ENCODE measurements at places on chromosomes 3 and 15.

GRCh38 chr3:100269410-100270214 is 8.8 kb downstream of the TBC1D23 start:
- DNase-seq: no peak

DNA sequence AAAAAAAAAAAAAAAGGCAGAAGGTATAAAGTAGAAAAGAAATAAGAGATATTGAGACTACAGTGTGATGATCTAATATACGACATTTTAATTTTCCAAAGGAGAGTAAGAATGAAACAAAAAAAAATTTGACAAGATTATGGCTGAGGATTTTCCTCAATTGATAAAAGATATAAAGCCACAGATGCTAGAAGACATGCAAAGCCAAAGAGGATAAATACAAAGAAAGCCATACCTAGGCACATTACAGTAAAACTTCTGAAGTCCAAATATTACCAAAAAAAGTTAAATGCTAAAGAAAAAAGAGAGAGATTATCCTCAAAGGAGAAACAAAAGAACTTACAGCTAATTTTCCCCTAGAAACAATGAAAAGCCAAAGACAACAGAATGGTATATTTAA is 20.3 kb upstream of the SUSD5 start:
- no peak for DNase-seq

DNA sequence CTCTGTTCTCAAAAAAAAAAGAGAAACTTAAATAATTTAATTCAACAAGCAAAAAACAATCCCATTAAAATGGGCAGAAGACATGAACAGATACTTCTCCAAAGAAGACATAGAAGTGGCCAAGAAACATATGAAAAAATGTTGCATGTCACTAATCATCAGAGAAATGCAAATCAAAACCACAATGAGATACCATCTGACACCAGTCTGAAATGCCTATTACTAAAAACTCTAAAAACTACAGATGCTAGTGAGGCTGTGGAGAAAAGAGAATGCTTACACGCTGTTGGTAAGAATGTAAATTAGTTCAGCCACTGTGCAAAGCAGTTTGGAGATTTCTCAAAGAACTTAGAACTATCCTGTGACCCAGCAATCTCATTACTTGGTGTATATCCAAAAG is 382.9 kb downstream of the OTOL1 start:
- no peak for DNase-seq

DNA sequence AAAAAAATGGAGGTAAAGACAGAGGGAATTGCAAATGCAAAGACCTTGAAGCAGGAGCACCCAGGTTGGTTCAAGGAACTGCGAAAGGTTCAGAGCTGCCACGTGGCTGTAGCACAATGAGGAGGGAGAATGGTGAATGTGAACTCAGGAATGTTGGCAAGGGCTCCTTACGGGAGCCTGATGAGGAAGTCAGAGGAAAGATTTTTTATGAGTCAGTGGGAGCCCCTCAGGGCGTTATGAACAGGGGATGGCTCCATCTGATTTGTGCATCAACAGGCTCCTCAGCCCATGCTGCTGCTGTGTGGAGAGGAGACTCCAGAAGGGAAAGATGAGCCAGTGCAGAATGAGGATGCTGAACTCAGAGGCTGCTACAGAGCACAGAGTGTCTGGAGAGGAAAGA is 194.4 kb downstream of the ARRDC4 start:
- no peak for DNase-seq

- DNase-seq: no peak
These were observed 98.7 kb upstream of the STRIT1 start for GRCh38 chr3:155392138-155392537.

GRCh38 chr15:33903661-33904060 is 64.6 kb upstream of the CHRM5 start:
- DNase-seq: no peak

GRCh38 chr3:13484851-13485590 is 4.9 kb downstream of the HDAC11 start:
- DNase-seq: no peak

GRCh38 chr3:168001244-168001643 is 94.5 kb downstream of the GOLIM4 start:
- DNase-seq: no peak

DNA sequence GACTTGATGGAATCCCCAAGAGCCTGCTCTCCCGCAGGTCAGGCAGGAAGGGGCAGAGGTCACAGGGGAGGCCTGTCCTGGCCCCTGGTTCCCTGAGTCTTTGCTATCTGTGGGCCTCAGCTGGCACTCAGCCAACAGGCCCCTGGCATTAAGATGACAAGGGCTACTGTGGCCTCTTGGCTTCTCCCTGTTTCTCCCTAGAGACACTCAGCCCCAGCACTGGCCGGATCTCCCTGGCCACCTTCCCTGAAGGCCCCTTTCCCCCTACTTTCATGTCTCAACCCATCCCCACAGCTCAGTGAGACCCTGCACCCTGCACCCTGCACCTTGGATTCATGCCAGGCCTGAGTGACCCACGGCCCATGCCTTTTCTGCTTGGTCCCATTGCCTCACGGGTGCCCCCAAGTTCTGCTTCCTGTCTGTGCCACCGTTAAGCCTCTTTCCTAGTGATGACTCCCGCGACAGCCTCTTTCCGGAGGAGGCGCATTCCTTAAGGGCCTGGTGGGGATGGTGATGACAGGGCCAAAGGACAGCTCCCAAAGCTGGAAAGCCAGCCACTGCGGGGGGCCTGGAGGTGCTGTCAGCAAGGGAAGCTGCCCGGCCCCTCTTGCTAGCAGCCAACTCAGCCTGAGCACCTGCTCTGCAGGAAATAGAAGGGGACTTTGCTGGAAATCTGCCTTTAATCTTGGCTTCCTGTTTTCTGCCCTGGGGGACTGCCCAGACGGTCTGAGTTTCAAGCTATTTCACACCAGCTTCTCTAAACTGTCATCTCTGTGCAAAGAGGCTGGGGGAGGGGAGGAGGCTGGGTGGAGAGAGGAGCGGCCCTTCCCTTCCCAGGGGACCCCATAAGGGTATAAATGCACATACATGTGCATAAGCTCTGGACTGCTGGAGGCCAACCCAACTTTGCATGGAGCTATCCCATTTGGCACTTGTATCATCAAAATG is 4.8 kb upstream of the CSK start:
- DNase-seq: peak; percentile 84

DNA sequence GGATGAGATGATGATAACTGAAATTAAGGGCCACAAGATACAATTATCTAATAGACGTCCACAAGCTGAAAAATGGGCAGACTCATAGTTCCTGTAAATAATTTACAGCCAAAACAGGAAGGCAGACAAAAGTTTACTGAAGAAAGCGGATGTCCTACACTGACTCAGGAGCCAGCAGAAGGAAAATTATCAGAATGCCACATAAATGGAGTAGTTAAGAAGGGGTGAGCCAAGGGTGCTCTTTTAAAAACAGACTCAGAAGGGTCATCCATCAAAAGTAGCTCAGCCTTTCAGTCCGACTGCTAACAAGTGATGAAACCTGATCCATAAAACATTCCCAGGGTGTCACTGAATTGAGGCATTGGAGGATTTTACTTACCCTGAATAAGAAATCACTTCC is 39.8 kb downstream of the TUSC7 start:
- DNase-seq: no peak

GRCh38 chr15:77874063-77874462 is 203.4 kb downstream of the TBC1D2B start:
- no peak for DNase-seq

- DNase-seq: peak; percentile 40
These were observed 9.9 kb upstream of the LEKR1 start for GRCh38 chr3:156816091-156816793.

- peak; percentile 31 for DNase-seq
These were observed 130.5 kb upstream of the EIF1B start for GRCh38 chr3:40179016-40179415.

DNA sequence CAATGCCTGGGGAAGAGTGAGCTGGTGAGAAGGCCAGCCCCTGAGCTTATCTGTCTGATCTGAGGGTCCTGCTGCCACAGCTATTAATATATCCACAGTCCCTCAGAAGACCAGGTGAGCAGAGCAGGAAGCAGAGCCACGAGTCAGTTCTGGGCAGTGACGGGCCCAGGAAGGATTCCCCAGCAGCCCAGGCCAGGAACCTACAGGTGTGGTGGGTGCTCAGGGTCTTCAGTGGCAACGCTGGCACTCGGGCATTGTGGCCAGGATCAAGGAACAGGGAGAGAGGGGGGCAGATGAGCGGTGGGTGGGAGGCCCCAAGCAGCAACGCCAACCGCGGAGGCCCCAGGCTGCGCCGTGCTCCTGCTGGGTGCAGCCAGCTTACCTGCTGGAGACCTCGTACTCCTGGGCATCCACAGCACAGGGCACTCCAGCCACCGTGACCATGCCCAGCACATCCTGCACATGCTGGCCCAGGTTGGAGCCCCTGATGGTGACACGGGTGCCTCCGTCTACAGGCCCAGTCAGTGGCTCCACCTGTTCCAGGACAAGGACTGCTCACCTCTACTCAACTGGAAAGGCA is 12.3 kb downstream of the PLXNB1 start:
- DNase-seq: no peak

GRCh38 chr3:77247061-77247460 is 207.2 kb downstream of the ROBO2 start:
- DNase-seq: no peak

GRCh38 chr3:14509796-14510100 is 30.4 kb downstream of the GRIP2 start:
- DNase-seq: peak; percentile 13

GRCh38 chr3:127158614-127159229 is 34.2 kb upstream of the PRR23E start:
- no peak for DNase-seq

DNA sequence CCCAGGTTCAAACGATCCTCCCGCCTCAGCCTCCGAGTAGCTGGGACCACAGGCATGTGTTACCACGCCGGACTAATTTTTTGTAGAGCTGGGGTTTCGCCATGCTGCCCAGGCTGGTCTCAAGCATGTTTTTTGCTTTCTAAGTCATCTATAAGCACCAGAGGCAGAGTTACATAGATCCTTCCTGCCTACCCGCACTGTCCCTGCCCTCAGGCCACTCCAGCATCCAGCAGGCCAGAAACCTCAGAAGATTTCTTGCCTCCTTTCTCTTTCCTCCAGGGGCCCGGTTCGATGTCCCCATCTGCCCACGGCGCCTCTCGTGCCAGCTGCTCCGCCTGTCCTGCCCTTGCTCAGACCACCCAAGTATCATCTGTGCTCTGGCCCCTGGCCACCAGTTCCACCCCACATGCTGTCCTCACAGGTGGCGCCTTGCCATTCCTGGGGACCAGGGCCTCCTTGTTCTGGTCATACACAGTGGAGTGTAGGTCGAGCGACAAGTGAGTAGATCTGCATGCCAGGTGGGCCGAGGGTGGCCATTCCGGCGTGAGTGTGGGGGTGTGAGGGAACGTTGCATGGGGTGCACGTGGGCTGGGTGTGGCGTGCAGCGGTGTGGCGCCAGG is 27.3 kb downstream of the KLHDC8B start:
- DNase-seq: no peak

DNA sequence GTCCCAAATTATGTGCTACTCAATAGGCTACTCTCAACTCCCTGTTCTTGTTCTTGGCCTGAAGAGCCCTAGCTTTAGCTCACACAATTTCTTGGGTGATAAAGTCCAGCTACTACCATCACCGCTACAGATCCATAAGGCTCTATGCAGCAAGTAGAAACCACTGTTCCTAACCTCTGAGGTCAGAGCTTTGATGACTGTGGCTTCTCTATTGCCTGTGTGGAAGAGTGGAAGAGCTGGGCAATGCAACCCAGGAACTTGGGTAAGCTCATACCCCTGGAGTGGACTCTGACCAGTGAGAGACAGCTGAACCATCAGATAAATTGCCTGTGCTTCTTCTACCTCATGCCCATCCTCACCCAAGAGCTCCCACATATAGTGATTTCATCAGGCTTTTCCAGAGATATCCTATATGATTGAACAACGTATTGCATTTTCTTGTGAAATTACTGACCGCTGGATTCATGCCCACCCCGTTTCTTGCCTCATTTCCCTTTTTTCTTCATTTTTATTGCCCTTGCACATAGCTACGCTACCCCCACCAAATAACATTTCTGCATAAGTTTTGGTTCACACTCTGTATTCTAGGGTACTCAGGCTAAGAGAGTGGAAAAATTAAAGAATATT is 172.3 kb upstream of the MBNL1 start:
- DNase-seq: no peak

DNA sequence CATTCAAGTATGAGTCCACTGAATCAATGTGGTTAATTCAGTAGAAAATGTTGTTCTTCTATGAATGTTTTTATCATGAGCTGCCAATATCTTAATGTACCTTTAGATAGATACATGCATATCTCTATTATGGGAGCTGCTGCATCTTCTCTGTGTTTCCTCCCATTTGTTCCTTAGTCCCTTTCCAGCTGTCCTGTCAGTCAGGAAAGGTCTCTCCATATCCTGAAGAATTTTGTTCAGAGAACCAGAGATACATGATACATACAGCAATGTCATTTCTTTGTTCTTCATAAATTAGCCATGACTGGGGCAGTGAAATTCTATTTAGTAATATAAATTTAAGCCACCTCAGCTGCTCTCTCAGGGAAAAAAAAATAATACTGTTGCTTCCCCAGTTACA is 103.7 kb downstream of the P3H2 start:
- DNase-seq: no peak

- no peak for DNase-seq
These were observed 525 bp downstream of the NPTN start for GRCh38 chr15:73632670-73633058.

DNA sequence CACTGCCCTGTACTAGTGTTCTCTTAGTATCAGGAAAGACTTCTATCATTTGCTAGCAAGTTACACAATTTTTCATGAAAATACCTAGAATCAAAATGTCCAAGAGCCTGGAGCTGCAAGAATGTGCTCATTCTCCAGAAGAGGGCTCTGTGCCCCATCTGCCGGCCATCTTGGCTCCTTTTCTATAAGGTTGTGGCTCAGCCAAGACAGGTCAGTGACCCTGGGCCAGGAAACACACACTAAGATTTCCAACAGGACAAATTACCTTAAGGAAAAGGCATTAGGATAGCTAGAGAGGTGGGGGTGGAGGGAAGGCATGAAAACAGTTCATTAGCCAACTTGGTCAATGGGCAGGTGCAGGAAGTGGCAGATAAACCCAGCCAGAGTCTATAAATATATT is 20.7 kb downstream of the TIMP4 start:
- DNase-seq: no peak

- DNase-seq: no peak
These were observed 215.7 kb upstream of the CFAP20DC start for GRCh38 chr3:59265566-59265965.

- DNase-seq: no peak
These were observed 25.7 kb downstream of the TGFBR2 start for GRCh38 chr3:30632065-30632464.

GRCh38 chr15:70414626-70415025 is 316.9 kb upstream of the TLE3 start:
- no peak for DNase-seq

GRCh38 chr3:53774414-53774813 is 71.8 kb downstream of the CHDH start:
- no peak for DNase-seq

- no peak for DNase-seq
These were observed 20.4 kb upstream of the SHC4 start for GRCh38 chr15:48984021-48984710.

- no peak for DNase-seq
These were observed 36.7 kb upstream of the NANOGP8 start for GRCh38 chr15:35121611-35122359.

GRCh38 chr3:143331350-143331749 is 211.8 kb downstream of the CHST2 start:
- no peak for DNase-seq

GRCh38 chr3:182092662-182093262 is 381.0 kb downstream of the SOX2 start:
- DNase-seq: no peak

GRCh38 chr15:40327457-40327856 is 4.0 kb downstream of the INAFM2 start:
- peak; percentile 11 for DNase-seq
